ENCODE measurements at places on chromosomes 3 and 15.
A peak's percentile ranks its signal among the peaks of the same experiment; 100 is the strongest.

DNA sequence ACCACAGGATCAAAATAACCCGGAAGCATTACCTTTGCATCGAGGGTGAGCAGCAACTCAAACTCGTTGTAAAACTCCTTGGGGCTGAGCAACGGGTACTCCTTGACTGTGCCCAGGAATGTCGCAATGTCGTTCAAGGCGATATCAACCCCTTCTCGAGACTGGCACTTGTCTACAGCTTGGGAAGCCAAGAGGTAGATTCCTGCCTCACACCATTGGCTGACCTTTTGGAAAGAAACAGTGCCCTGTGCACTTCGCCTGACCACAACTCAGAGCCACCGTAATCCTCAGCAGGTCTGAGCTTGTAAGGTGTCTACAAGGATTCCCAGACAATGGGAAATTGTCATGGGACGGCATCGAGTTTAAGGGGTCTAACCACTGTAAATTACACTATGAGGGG, 43.9 kb downstream of the B3GNT5 start:
- DNase-seq, result no peak
- no peak overlapping the region for H3K27ac ChIP-seq
- H3K36me3 ChIP-seq, result no peaks in the 10 kb centered on the region
- no peak overlapping the region for H3K4me3 ChIP-seq
- H3K4me1 ChIP-seq, result no peaks in the 10 kb centered on the region

- H3K27ac ChIP-seq, result no peak overlapping the region
- H3K4me1 ChIP-seq, result no peaks in the 10 kb centered on the region
- H3K27me3 ChIP-seq, result no peaks in the 10 kb centered on the region
- no peak for DNase-seq
Observed at GRCh38 chr3:154040283-154040682, 80.9 kb upstream of the ARHGEF26 start.

- no peaks in the 10 kb centered on the region for H3K36me3 ChIP-seq
- no peaks in the 10 kb centered on the region for H3K4me1 ChIP-seq
- no peak overlapping the region for H3K4me3 ChIP-seq
- DNase-seq, result no peak
Observed at GRCh38 chr3:143298886-143299535, 179.4 kb downstream of the CHST2 start.

DNA sequence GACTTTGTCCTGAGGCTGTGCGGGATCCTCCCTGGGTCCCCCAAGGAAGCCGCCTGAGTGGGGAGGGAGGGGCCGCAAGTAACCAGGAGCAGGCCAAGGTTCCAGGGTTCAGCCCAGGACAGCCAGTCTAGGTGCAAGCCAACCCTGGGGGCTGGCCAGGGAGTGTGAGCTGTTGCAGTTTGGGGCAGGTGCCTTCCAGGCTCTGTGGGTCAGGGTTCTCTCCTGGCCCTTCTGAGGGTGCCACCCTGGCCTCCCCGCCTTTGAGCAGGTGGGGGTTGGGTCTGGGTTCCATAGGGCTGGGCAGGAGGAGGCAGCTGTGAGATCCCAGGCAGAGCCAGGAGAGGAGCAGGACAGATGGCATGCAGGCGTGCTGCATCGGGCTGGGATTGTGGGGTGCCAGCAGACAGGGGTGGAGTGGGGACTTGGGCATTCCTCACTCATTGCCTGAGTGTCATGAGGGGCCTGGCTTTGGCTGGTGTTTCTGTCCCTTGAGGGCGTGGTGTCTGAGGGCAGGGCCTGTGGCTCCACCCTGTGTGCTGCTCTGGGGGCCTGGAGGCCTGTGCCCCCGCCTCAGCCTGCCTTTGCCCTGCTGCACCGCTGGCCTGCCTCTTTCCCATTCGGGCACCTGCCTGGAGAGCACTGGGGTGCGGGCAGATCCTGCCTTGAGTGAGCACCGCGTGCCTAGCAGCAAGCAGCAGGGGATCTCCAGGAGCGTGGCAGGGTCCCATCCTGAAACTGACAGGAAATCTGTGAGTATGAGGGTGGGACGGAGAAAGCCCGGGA, 18.4 kb downstream of the KLF13 start:
- H3K36me3 ChIP-seq, result no peaks in the 10 kb centered on the region
- H3K4me3 ChIP-seq, result peak overlapping the region; percentile 49
- peak overlapping the region; percentile 88 for H3K27ac ChIP-seq
- peak; percentile 91 for DNase-seq
- H3K4me1 ChIP-seq, result peaks cover 68% of the 10 kb centered on the region

GRCh38 chr3:71987828-71988227, 202.9 kb upstream of the PROK2 start:
- H3K4me3 ChIP-seq, result no peak overlapping the region
- H3K27ac ChIP-seq, result no peak overlapping the region
- no peaks in the 10 kb centered on the region for H3K4me1 ChIP-seq
- no peaks in the 10 kb centered on the region for H3K36me3 ChIP-seq
- no peak for DNase-seq
- no peaks in the 10 kb centered on the region for H3K27me3 ChIP-seq

GRCh38 chr15:41852736-41853590, 14.3 kb downstream of the PLA2G4B start:
- no peak overlapping the region for H3K4me3 ChIP-seq
- no peak for DNase-seq
- H3K27ac ChIP-seq, result no peak overlapping the region
- no peaks in the 10 kb centered on the region for H3K27me3 ChIP-seq

GRCh38 chr3:113552851-113553250, 20.5 kb downstream of the SIDT1 start:
- H3K27ac ChIP-seq, result no peak overlapping the region
- H3K4me1 ChIP-seq, result no peaks in the 10 kb centered on the region

DNA sequence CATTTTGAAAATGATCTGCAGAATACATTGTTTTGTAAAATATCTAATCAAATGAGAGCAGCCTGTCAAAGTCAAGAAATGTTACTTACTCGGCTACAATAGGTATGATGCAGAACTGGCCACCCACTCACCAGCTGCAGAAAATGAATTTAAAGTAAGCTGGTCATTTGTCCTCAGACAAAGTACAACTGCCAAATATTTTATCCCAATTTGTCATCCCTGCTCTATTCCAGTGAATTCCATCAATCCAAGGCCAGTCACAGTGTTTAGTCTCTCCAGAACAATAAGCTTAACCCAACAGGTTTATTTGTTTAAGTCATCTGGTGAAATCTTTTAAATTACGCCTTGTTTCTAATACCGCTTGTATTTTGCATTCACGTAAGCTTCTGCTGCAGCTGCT, 46.6 kb upstream of the TCF12 start:
- H3K36me3 ChIP-seq, result no peaks in the 10 kb centered on the region
- H3K4me1 ChIP-seq, result no peaks in the 10 kb centered on the region
- no peak overlapping the region for H3K4me3 ChIP-seq
- H3K27ac ChIP-seq, result no peak overlapping the region
- DNase-seq, result no peak

GRCh38 chr3:195999896-196000295, 82.0 kb downstream of the TFRC start:
- H3K27me3 ChIP-seq, result no peaks in the 10 kb centered on the region
- no peaks in the 10 kb centered on the region for H3K36me3 ChIP-seq
- DNase-seq, result no peak
- no peaks in the 10 kb centered on the region for H3K4me1 ChIP-seq
- H3K27ac ChIP-seq, result no peak overlapping the region

GRCh38 chr15:65249641-65250040, 37.0 kb downstream of the PARP16 start:
- no peaks in the 10 kb centered on the region for H3K36me3 ChIP-seq
- no peak for DNase-seq
- no peak overlapping the region for H3K4me3 ChIP-seq
- H3K27ac ChIP-seq, result no peak overlapping the region
- H3K4me1 ChIP-seq, result no peaks in the 10 kb centered on the region
- H3K27me3 ChIP-seq, result no peaks in the 10 kb centered on the region

- DNase-seq, result no peak
- no peaks in the 10 kb centered on the region for H3K27me3 ChIP-seq
- no peaks in the 10 kb centered on the region for H3K36me3 ChIP-seq
- H3K4me3 ChIP-seq, result no peak overlapping the region
- H3K4me1 ChIP-seq, result no peaks in the 10 kb centered on the region
Observed at GRCh38 chr15:25375557-25375956, 63.3 kb downstream of the UBE3A start.

DNA sequence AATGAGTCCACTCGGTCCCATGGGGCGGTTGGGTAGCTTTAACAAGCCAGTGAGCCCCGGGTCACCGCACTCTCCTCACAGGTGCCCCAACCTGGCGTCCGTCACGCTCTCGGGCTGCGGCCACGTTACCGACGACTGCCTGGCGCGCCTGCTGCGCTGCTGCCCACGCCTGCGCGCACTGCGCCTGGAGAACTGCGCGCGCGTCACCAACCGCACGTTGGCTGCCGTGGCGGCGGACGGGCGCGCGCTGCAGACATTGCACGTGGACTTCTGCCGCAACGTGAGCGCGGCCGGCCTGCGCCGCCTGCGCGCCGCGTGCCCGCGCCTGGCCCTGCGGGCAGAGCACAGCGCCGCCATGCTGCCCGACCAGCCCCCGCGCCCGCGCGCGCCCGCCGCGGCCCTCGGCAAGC, 3.4 kb downstream of the FBXL22 start:
- peaks cover 13% of the 10 kb centered on the region for H3K4me1 ChIP-seq
- peak overlapping the region; percentile 78 for H3K4me3 ChIP-seq
- peak overlapping the region; percentile 96 for H3K27ac ChIP-seq
- DNase-seq, result peak; percentile 92

DNA sequence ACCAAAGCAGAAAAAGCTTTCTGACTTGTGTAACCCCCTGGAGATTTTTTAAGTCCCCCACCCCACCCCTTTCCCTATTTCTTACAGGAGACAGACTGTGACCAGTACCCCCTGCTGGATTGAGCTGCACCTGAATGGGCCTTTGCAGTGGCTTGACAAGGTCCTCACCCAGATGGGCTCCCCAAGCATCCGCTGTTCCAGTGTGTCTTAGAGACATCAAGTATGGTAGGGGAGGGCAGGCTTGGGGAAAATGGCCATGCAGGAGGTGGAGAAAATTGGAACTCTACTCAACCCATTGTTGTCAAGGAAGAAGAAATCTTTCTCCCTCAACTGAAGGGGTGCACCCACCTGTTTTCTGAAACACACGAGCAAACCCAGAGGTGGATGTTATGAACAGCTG, 64.1 kb downstream of the AAGAB start:
- H3K27ac ChIP-seq, result peak overlapping the region; percentile 46
- DNase-seq, result no peak
- no peak overlapping the region for H3K4me3 ChIP-seq
- no peaks in the 10 kb centered on the region for H3K4me1 ChIP-seq

DNA sequence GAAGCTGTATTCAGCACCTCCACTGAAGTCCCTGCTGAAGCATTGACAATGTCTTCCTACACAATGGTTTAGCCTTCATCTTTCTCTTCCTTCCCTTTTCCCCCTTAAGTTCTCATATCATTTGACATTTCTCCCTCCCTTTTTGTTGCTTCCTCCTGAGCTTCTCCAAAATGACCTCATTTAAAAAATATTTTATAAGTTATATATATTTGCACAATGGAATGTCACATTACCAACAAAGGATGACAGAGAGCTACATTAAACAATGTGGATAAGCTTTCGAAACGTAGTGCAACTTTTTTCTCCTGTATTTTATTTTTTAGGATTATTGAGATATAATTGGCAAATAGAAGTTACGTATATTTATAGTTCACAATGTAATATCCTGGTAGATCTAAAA, 13.2 kb upstream of the DLG1 start:
- H3K27ac ChIP-seq, result no peak overlapping the region
- H3K27me3 ChIP-seq, result no peaks in the 10 kb centered on the region
- no peaks in the 10 kb centered on the region for H3K36me3 ChIP-seq
- DNase-seq, result no peak
- H3K4me1 ChIP-seq, result no peaks in the 10 kb centered on the region
